ENCODE measurements at places on chromosomes 4 and X.

DNA sequence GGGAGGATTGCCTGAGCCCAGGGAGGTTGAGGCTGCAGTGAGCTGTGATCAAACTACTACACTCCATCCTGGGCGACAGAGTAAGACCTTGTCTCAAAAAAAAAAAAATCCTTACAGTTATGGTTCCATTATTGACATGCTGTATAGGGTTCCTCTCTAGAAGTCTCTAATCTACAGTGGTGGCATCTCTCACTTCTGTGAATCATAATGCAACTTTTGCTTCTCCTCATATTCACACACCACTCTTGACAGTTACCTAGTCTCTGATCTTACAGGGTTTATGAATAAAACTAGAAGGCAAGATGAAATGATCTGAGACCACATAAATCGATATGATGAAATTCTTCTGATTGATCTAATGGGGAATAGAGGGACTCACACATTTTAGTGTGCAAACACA lies 40.6 kb downstream of the DOCK11 start:
- DNase-seq = no peak

- DNase-seq = no peak
Observed at GRCh38 chr4:22485737-22486136, 30.1 kb downstream of the ADGRA3 start.

DNA sequence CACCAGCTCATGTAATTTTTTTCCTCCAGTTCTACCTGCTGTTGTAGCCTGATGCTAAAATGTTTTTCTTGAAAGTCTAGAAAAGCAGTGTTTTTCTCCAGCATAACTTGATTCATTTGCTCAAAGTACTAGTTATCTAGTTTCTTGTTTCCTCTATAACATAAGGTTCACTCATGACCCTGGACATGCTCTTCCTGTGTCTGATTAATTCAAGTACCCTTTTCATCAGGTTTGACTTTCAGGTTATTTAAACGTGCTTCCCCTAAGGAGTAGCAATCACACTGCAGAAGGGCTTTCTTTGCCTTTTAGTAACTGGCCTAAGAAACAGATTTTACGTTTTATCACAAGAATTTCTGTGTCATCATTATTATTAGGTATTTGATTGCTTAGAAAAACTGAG lies 66.8 kb upstream of the EGFL6 start:
- DNase-seq = no peak

DNA sequence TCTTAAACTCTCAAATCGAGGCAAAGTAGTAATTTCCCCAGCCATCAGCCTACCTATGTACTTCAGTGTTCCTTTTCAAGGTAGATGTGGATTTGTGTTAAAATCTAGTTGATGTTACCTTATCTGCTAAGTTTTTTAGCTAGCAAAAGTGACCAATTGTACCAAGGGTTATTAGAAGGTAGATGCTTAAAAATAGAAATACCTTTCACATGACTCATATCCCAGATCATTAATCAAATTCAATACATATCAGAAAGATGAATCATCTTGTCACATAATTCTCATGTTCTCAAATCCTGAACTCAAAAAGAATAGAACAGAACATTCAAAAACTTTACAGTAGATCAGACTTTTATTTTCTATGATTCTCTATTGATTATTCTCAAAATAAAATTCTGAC lies 3.5 kb downstream of the ENAM start:
- no peak for DNase-seq

- DNase-seq = no peak
Observed at GRCh38 chr4:88137112-88137511, 21.3 kb downstream of the ABCG2 start.

- DNase-seq = no peak
Observed at GRCh38 chr4:107757283-107757682, 37.2 kb upstream of the PAPSS1 start.

- no peak for DNase-seq
Observed at GRCh38 chrX:68997911-68998310, 167.3 kb downstream of the PJA1 start.

DNA sequence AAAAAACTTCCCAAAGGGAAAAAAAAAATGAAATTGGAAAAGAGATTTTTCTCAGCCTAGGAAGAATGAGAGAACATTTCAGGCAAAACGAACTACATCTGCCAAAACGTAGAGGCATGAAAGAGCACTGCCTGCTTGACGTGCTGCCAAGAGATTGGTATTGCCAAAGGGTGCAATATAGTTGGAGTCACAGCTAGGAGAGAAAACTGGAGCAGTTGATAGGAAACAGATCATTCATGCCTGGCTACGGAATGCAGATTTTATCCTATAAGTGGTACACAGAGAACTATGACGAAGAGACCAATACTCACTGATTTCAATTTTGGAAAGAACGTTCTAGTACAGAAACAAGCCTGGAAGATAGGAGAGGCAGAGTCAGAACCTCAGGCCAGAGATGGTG lies 68.4 kb upstream of the IQCM start:
- DNase-seq = no peak

- no peak for DNase-seq
Observed at GRCh38 chrX:31588355-31588754, 516.5 kb upstream of the FTHL17 start.

DNA sequence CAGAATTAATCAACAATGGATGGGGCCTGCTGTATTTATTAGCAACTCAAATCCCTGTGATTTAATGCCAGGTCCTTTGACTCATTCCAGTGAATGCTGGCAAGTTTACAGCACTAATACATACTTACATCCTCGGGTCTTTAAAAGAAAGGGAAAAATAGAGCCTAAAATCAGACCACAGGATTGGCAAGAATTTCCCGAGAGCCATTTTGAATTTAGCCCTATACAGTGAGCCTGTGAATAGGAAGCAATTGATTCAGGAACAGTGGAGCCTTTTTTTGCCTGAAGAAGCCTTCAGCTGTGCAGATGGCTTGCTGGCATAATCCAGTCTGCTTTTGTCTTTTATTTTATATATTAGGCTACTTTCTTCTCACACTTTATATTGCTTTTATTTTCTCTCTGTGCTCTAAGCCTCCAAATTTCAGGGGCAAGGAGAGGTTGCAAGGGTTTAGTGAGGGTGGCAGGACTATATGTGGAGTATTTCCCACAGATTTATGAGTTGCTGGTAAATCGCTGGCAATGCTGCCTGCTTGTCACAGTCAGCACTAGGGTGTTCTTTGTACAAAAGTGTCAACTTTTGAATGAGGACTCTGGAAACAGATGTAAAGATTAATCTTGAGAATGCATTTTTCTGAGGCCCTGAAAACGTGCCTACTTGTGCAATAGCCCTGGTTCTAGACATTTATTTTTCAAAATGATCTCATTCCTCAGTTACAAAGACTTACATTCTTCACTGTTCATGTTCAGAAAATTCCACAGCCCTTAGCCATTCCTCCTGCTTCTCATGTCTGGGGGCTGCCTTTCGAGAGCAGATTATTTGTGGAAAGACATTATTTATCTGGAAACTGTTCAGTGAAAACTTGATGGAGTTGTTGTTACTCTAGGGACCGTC lies 303.5 kb downstream of the SPRY1 start:
- DNase-seq = no peak

DNA sequence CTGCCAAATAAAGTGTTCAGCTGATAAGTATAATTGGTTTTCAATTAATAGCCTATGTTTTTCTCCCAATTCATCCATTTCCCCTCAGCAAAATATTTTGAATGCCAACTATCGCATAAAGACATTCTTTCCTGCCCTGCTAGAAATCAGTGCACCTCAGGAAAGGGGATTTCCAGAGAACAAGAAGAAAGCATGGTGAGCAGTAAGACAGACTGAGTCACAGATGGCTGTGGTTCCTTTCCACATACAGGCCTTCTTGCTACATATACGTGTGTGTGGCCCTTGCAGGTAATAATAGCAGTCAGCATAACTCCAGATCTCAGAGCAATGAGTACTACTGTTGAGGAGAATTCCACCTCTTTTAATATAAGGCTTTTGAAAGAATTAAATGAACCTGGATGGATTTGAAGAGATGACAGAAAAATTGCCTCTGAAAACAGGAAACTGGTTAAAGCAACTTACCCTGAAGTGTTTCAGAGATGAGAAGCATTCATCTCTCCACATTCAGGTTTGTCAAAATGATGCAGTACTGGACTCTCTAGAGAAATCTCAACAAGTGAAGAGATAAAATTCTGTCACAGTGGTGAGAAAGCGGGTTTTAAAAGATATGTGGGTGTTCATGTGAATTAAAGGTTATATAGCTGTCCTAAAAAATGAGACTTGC lies 13.6 kb downstream of the GASK1B start:
- no peak for DNase-seq

DNA sequence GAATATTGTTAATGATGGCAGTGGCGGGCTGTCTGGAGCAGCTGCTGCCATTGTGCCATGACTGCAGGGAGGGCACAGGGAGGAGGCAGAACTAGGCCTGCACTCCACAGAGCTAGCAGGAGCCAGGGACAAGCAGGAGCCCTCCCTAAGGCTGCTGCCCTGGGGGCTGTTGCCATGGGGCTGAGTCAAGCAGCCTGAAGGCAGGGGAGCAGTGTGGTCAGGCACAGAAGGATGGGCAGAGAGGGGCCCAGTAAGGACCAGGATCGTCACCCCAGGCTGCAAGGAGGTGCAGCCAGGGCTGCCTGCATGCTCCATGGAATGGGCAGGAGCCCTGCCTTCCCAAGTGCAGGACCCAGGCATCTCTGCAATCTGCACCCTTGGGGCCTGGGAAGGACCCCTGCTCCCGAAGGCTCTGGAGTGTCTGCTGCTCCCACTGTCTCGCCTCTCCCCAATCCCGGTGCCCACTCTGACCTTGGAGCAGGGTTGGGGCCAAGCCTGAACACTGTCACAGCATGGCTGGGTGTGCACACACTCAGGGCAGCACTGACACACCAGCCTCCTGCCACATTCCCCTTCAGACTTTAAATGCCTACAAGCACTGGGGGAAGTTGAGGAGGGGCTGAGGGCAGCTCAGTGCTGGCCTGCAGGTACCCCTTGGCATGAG lies 98.3 kb upstream of the GALNTL6 start:
- no peak for DNase-seq

DNA sequence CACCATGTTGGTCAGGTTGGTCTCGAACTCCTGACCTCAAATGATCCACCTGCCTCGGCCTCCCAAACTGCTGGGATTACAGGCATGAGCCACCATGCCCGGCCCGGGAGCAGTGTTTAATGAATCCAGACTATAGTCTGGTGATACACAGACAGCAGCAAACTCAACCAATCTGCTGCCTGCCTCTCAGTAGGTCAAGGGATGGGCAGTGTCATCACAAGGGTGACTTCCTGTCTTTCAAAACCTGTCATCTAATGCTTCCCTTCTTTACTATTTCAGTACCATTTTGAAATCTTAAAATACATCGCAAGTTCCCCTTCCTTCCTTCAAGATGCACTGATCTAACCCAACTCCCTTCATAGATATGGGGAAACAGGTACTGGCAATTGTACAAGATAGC lies 8.4 kb downstream of the RPL39 start:
- DNase-seq = no peak

DNA sequence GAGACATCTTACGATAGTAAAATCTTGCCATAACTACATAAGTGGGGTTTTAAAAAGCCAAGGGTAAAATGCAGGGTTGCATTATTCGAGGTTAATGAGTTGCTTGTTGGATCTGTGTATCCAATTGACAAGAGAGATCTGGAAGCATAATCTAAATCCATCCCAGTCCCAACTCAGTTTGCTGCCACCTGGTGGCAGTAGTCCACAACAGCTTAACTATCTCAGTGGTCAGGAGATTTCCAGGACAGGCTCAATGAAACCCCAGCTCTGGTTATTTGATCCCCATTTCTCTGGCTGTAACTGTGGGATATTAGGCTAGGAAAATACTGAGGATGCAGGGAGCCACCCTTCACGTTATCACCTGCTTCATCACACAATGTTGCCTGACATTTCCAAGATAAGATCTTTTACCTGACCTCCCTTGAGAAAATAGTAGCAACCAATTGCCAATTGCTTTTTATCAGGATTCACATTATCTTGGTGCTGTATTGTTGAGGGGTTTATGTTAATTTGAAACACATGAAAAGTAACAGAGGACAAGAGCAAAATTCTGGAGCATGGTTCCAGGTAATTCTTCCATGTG lies 88.2 kb upstream of the TNIP3 start:
- DNase-seq = peak; percentile 29

DNA sequence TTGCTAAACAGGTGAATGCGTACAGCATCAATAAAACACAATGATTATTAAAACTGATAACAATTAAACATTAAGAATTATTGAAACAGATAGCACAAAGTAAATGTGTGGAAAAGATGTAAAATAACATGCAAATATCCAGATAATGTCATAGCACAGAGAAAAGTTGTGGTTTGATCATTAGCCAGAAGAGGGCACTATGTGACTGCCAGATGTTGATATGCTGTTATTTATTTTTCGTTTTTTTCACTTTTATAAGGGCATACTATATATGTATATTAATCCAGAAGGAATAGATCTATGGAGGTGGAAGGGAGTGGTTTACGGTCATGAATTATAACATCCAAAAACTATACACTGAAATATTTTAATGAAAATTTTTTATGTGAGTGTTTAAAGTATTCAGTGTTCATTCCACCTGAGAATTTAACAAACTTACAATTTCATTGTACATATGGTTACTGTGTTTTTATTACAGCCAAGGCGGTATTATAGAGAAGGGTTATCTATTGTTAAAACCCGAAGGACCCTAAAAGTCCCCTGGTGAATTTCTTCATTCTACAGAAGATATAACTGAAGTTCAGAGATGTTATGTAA lies 211.9 kb upstream of the UGT8 start:
- no peak for DNase-seq

DNA sequence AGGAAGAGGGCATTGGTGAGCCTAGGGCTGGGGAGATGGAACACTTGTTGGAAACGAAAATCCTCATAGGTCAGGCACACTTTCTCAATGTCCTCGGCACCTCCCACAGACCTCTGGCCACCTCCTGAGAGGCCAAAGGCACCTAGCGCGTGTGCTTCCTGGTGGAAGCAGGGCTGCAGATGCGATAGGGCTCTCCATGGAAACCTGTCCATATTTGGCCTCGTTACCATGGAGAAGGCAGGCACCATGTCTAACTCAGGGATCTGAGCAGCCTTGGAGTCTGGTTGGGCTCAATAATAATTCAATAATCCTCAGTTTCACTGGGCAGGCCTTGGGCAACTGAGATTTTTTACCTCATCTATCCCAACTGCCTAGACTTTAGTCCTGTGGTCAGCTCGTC lies 58.3 kb downstream of the RAI2 start:
- DNase-seq = no peak

GRCh38 chr4:184142121-184143000 lies 75.3 kb downstream of the ENPP6 start:
- no peak for DNase-seq

- DNase-seq = no peak
Observed at GRCh38 chr4:22478426-22478825, 37.4 kb downstream of the ADGRA3 start.

GRCh38 chr4:146110871-146111485 lies 64.5 kb upstream of the LSM6 start:
- DNase-seq = no peak

DNA sequence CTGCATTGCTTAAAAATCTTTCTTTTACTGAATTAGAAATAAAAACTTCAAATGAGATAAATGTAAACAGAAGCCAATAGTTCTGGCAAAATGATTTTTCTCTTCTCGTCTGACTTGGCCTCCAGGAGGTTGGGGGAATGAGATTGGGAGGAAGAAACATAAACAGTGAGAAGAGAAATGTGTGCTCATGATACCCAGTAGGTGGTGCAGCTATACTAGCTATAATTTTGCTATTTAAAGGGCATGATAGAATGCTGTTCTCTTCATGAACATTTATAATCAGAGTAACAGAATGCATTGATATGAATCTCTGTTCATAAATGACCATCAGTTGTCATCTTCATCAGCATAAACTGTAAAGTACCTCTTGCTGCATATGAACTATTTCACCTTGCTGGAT lies 85.5 kb downstream of the TACR3 start:
- no peak for DNase-seq

Data from activated T-helper 1 cell treated with Interleukin-2 at 50 U/mL for 16 hours (primary cell).